MM.1S (cell line): ENCODE measurements at places on chromosomes 11 and 22.
A peak's percentile ranks its signal among the peaks of the same experiment; 100 is the strongest.

DNA sequence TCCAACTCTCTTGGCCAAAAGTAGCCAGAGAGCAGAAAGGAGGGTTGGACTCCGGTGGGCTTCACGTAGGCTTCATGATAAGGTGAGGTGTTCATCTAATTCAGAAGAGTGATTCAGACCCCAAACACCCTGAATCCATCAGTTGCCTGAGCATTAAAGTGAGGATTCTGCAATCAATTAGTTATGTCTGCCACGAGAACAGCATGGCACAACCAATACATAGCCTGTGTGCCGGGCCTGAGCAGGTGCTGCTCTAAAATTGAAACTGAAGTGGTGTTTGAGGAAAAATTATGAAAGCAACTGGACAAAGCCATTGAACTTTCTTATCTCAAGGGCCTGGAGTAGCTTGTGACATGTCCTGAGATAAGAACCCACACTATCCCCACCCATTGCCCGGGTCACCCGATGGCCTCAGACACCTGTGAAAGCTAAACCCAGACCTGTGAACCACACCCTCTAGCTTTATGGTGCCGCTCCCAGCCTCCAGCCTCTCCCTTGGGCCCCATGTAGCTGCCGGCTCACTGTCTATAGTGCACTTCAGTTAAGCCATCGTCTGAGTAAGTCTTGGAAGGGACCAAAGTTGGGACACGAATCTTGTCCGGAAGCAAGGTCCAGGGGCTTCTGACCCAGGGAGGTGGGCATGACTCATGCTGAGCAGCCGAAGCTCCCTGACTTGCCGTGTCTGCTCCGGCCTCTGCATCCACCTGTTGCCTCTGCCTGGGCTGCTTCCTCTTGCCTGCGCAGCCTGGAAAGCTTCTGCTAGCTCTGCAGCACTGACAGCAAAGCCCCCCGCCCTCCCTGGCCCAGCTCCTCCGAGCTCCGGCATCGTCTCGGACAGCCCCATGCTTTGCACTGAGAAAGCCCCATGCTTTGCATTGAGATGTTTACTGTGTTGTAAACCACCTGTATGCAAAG, 5.7 kb upstream of the MYEOV start:
- DNase-seq = peak; percentile 15

- DNase-seq = no peak
Measured at GRCh38 chr11:125275905-125276618, 111.5 kb downstream of the PKNOX2 start.

- DNase-seq = peak; percentile 96
Measured at GRCh38 chr22:39388261-39389011, 11.1 kb upstream of the TAB1 start.

GRCh38 chr11:69498614-69499175, 17.2 kb downstream of the LINC01488 start:
- no peak for DNase-seq

- no peak for DNase-seq
Measured at GRCh38 chr11:117900720-117901440, 24.4 kb upstream of the FXYD6 start.

- no peak for DNase-seq
Measured at GRCh38 chr11:68659158-68659921, 25.0 kb upstream of the GAL start.

- peak; percentile 55 for DNase-seq
Measured at GRCh38 chr22:24423519-24424000, 3.8 kb upstream of the ADORA2A start.

GRCh38 chr22:30894371-30894740, 74.2 kb downstream of the MORC2 start:
- no peak for DNase-seq

- no peak for DNase-seq
Measured at GRCh38 chr22:41015003-41015402, 63.8 kb downstream of the RBX1 start.

- DNase-seq = peak; percentile 61
Measured at GRCh38 chr11:65225279-65226102, 36.3 kb upstream of the POLA2 start.

DNA sequence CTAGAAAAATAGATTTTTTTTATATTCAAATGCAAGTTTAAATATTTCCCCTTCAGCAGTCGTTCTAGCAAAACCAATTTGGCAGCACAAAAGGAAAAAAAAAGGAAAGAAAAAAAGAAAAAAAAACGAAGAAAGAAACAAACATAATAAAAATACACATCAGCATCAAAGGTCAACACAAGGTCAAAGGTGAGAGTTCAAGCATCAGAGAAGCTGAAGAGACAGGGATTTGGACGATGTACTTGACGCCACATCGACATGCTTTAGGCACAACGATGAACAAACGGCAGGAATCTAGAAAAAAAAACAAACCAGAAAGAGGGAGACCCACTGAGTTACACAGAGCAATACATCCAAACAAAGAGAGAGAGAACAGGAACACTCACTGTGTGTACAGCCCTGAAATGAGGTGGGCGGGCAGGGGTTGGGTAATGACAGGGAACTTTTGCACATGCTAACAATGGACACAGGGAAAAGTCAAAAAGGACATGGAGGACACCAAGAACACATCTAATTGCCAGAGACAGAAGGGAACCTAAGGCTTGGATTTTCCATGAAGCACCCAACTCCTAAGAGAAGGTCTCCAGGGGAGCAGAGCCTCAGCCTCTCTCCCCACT, 19.8 kb upstream of the RAPSN start:
- DNase-seq = no peak

DNA sequence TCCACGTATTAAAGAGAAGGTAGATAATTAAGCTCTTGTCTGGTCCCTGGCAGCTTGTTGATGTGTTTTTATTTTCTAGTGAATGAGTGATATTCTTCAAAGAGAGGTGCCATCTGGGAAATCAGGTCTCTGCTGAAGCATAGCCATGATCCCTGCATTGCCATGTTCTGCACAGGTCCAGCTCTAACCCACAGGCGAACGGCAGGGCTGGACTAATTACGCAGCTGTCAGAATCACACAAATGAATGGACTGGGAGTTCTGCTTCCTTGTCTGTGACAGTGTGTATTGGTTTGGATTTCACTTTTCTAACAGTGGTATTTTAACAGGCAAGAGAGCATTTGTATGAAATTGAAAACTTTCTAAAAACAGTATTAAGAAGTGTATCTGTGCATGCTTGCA, 235.6 kb downstream of the FAT3 start:
- no peak for DNase-seq

- peak; percentile 49 for DNase-seq
Measured at GRCh38 chr11:63212742-63213141, 30.7 kb downstream of the SLC22A25 start.

- no peak for DNase-seq
Measured at GRCh38 chr22:46754110-46754799, 8.2 kb upstream of the TBC1D22A start.

- no peak for DNase-seq
Measured at GRCh38 chr11:28606930-28607329, 498.7 kb downstream of the METTL15 start.

DNA sequence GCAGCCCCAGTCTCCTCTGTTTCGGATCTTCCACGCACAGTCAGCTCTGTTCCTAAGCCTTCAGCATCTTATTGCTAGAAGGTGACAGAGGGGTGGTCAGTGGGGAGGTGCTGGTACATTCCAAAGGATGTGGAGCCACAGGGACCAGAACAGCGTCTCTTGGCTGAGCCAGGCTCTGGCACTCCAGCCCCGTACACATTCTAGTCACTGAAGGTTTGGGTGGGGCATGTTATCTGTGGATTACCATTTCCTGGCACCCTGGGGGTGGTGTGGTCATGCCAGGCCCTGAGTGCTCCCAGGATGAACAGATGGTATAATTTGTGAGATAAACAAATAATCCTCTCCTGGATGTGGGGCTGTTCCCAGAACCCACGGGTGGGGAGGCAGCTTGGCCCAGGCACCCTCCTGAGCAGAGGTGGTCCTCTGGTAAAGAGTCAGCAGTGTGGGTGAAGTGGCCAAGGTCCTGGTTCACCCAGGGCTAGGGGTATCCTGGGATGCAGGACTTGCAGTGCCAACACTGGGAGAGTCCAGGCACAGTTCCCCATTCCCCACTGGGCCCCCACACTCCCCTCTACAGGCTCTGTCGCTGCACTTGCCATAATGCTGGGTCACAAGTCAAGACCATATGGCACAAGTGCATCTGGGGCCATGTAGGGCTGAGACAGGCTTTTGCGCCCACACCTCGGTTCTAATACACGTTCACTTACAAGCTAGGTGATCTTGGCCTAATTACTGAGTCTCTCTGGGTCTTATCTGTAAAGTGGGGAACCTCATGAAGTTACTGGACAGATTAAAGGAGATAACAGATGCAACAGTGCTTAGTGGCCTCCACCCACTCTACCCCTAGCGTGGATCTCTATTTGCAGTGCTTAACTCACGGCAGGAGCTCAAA, 33.0 kb downstream of the DKK3 start:
- no peak for DNase-seq

- DNase-seq = no peak
Measured at GRCh38 chr11:105274631-105275030, 135.1 kb upstream of the CARD18 start.

DNA sequence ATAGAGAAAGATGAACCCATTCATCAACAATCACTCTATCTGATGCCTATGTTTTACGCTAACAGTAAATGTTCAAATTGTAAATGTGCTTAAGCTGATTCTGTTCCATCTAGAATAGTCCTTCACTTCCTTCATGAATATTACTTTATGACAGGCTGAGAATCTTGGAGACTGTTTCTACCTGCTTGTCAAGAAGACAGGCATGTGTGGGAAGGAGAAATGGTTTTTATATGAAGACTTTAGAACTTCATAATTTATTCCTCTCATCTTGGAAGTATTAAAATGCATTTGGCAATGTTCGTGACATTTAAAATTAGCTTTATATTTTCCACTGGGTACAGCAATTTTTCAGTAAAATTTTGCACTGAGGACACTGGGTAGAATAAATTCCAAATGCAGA, 41.0 kb downstream of the ELMOD1 start:
- no peak for DNase-seq

DNA sequence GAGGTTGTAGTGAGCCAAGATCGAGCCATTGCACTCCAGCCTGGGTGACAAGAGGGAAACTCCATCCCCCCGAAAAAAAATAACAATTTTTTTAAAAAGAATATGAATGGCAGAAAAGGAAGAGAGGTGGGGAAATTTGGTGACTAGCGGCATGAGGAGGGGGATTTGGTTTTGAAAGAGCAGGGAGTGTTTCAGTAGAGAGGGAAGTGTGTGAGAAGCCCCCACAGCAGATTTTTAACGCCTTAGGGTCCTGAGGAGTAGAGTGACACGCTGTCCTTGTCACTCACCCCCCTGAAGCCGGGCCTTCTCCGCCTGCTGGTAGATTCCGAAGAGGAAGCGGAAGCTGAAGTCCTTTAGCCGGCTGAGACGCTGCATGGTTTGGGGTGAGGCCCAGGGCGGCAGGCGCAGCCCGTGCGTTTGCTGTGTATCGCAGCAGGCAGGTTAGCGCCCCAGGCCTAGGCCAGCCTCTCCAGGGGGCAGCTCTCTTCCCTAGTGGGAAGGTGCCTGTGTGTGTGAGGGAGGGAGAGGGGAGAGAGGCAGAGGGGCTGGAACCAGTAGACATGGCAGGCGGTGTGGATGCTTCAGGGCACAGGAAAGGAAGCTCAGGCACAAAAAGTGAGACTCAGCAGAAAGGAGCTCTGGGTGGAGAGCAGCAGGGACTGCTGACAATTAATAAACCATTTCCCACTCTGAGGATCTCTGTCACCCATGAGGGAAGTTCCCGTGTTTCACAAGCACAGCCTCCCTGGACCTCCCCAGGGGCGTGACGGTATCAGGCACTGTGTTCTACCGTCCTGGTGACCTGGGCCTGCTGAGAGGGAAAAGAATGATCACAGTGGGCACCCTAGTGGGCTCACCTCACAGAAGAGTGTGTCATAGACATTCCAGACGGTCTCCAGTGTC, 3.9 kb downstream of the ACP2 start:
- DNase-seq = no peak

GRCh38 chr11:125276619-125276976, 112.0 kb downstream of the PKNOX2 start:
- DNase-seq = no peak

DNA sequence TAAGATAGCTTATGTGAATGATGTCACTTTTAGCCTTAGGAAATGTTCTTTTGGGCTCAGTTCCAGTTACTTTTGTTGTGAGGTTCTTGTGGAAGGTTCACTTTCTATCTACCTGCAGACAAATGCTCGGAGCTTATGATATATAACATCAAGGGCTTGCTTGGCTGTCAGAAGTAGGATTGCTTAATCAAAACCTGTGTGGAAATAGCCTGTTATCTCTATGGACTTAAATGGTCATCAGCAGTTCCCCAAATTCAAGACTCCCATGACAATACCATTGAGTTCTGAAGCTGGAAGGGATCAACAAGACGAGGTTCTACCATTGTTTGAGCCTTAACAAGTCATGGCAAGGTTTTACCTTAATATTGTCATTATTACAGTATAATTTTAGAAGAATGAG, 43.8 kb downstream of the FLI1 start:
- DNase-seq = no peak

DNA sequence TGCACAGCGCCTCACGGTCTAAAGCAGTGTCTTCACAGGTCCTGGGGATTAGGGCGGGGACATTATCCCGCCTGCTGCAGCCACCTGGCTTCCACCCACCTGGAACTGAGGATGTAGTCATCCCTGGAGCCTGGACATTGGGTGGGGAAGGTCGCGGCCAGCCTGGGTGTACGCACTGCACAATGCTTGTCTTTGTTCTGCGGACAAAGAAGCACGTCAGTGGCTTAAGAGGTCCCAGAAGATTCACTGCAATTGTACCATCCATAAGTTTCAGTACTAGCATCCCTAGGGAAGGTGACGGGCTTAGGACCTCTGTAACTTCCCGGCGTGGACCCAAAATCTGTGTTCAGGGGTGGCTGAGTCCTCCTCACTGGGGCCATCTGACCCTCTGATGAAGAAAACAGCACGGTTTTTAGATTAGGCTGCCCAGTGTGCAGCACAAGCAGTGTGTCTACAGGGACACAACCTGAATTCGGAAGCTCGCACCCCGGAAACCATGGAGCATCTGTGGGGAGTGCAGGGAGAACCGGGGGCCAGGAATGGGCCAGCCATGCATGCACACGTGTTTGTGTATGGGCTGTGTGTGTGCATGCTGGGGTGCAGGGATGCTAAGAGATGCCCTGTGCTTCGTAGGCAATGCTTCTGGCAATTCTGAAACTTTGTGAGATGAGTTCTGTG, 342.6 kb upstream of the B3GAT1 start:
- DNase-seq = no peak

DNA sequence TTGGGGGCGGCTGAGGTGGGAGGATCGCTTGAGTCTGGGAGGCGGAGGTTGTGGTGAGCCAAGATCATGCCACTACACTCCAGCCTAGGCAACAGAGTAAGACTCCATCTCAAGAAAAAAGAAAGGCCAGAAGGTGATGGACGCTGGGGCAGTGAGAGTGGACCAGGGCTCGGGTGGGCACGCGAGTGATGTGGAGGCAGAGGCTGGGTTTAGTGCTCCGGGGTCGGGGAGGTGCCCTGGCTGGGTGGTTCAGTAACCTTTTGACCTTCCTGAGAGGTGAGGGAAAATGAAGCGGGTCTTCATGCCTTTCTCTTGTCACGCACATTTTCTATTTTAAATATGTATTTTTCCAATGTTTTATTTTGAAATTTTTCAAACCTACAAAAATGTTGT, 45.1 kb downstream of the ST14 start:
- no peak for DNase-seq

DNA sequence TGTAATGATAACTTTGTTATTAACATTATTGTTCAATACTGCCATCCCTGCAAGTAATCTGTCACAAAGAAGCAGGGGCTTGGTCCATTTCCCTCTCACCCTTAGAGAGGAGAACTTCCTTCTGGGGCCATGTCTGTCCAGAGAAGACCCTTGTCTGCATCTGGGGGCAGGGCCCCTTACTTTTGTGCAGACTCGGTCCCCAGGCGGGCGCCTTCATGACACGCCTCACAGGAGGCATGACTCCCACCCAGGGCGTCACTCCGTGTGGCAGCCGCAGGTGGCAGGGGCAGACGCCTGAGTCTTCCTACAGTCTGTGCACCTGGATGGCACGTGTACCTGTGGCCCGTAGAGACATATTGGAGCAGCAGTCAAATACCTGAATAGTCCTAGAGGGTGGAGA, 21.8 kb upstream of the B3GAT1 start:
- no peak for DNase-seq
